ENCODE measurements at places on chromosomes 7 and 10.

DNA sequence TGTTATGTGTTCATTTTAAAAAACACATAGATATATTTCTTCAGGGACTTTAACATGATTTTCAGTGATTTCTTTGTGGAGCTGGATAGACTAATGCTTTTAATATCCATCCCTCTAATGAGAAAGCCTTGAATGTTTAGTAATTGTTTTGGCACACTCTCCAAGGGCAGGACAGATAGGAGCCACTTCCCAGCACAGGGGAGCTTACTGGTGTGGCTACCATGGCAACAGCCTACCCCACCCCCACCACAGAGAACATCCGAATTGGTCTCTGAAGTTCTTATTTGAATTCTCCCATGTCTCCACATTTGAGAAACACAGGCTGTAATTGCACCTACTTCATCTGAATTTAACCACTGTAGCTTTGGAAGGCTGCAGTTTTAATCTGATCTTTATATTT, 87.7 kb downstream of the PRKG1 start:
- no peak for DNase-seq

DNA sequence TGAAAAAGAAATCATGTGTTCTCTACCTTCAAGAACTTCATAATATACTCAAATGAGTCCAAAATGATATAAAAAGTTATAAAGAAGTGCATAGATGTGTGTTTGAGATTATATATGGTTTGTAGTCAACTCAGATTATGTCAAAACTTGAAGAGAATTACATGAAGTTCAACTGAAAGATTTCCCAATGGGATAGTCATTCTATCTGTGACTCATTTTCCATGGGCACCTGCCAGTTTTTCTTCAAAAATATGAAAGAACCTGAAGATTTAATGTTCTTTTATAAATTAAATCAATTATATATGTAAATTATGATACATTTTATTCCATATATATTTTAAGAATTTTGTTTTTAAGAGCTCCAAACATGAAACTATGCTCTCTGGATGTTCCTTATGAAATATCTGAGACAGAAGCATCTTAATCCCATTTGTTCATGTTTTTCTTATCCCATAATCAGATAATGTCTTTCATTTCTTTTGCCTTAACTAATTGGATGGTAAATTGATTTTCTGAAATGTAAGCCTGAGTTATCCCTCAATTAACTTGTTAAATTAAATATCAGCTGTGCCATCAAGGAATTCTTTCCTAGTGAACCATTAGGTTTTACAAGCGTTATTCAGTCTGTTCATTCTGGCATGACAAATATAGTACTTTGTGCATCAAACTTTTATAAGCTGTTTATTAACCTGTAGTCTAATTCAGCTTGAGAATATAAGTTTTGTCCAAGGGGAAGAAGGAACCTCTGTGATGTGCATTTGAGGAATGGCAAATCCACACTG, 387.1 kb downstream of the IPMK start:
- no peak for DNase-seq

GRCh38 chr7:25087855-25088254, 37.2 kb downstream of the CYCS start:
- no peak for DNase-seq

DNA sequence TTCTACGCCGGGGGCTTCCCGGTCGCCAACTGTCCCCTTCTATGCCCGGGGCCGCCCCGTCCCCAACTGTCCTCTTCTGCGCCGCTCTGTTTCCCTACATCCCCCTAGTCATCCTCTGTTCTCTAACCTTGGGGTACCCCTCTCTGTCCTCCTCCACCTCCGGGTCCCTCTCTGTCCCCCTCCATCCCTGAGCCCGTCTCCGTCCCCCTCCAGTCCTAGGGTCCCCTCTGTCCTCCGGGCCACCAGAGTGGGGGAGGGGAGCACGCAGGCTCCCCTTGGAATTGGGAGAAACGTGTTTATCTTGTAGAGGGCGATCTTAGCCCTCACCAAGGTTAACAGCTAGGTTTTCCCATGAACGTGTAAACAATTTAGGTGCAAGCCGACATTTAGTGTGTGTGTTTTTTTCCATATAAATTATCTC, 852 bp upstream of the KLF6 start:
- DNase-seq = no peak

DNA sequence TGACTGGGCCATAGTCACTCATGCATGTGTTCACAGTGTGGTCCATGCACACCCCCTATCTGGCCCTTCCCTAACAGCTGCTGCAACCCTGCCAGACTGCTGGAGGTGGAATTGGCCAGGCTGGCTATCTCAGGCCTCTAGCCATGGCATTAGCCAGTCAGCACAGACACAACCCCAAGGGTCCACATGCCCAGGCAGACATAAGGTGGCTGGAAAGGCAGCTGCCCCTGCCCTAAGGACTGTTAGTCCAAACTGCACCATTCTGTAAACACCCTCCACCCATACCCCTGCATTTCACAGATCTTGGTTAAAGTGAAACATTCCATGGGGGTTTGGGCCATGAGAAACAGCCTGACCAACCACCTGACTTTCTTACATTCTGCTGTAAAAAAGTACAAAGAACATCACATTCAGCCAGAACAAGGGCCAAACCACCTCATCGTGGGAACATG, 137.4 kb upstream of the KCNMA1 start:
- DNase-seq = no peak

DNA sequence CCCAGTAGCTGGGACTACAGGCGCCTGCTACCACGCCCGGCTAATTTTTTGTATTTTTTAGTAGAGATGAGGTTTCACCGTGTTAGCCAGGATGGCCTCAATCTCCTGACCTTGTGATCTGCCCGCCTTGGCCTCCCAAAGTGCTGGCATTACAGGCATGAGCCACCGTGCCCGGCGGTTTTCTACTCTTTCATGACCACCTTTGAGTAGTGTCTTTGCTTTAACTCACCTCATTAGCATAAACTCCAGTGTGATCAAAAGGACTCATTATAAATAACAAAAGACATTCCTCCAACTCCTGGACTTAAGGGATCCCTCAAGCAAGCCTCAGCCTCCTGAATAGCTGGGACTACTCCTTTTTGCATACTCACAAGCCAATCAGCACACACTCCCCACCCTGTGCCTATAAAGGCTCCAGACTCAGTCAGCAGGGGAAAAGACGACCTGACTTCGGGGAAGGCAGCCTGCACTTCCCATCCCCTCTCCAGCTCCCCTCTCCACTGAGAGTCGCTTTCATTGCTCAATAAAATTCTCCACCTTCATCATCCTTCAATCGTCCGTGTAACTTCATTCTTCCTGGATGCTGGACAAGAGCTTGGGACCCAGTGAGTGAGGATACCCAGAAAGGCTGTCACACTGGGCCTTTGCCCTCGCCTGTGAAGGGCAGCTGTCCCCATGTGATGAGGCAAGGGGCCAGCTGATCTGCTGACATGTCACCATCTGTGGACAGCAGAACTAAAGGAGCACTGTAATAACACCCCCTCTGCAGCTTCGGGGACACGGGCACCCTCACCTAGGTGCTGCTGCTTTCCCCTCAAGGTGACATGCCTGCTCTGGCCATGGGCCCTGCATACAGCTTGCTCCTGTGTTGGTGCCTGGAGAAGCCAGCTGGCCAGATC, 35.0 kb upstream of the EIF4H start:
- no peak for DNase-seq

DNA sequence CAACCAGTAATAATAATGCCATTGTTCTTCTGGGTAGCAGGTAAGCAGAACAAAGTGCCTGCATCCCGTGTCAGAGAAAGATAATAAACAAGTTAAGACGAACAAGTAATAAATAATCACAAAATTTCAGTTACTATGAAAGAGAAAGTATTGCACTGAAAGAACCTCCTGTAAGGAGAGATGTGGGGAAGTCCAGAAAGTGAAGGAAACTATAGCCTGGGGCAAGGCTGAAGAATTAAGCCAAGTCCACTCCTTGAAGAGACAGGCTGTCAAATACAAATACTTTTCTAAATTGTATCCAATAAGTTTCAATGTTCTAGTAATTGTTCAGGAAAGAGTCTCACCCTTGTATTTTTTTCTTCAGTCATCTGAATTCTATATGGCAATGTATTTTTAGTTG, 611.4 kb downstream of the MAGI2 start:
- DNase-seq = no peak

- no peak for DNase-seq
These were observed 9.4 kb downstream of the ZCWPW1 start for GRCh38 chr7:100418930-100419659.

DNA sequence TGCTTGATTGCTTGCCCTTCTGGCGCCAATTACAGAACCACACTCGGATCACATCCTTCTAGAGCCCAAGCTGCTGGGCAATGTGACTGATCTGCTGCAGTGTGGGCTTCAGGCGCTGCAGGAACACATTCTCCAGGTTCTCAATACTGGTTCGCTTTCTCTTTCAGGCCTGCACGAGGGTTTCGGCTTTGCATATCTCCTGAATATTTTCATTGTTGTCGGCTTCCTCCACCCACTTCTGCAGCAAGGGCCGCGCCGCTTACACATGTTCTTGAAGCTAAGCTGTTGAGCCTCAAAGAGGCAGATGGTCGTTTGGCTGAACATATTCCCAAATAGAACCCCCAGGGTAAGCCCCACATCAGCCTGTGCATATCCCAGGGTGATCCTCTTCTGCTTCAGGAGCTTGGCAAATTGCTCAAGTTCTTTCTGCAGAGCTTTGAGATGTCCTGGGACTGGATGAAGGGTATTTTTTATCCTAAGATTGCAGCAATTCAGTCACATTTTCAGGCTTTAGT, 64.6 kb downstream of the HERC4 start:
- DNase-seq = no peak

- no peak for DNase-seq
These were observed 89.3 kb downstream of the HIP1 start for GRCh38 chr7:75649462-75649861.

DNA sequence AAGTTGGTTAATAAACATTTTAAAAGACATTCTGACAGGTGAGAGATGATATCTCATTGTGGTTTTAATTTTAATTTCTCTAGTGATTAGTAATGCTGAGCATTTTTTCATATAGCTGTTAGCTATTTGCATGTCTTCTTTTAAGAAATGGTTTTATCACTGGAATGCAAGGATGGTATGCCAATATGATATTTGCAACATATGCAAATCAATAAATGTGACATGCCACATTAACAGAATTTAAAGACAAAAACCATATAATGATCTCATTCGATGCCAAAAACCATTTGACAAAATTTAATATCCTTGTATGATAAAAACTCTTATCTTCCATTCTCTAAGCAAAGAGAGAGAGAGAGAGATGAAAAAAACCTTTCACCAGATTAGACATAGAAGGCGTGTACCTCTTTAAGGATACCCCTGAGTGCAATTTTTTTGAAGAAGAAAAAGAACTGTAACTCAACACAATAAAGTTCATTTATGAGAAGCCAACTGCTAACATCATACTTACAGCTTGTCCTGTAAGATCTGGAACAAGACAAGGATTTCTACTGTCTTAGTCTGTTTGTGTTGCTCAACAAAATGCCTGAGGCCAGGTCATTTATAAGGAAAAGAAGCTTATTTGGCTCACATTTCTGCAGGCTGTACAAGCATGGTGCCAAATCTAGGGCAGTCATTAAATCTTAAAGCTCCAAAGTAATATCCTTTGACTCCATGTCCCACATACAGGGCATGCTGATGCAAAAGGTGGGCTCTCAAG, 39.7 kb upstream of the ZMYND11 start:
- DNase-seq = no peak

GRCh38 chr10:2326411-2326810, 589.1 kb upstream of the ADARB2 start:
- no peak for DNase-seq

All from Panc1 (cell line).